ENCODE measurements at places on chromosomes 7 and 10.

- no peak for DNase-seq
Measured at GRCh38 chr10:78321500-78321899, 287.8 kb downstream of the RPS24 start.

DNA sequence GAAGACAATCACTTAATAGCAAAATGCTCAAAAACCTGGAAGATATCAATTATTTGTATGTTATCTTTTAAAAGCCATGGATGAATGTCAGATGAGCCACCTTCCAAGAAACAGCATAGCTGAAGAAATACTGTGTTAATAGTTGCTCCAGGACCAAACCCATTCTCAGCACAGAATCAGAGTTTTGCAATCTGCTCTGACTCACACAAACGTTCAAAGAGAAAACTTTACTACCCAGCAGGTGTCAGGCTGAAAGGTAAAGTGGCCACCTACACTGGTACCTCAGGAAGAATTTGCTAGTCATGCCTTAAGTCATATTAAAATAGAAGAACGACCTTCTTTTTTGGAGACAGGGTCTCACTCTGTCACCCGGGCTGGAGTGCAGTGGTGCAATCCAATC is 526.5 kb downstream of the PARD3 start:
- no peak for DNase-seq

- no peak for DNase-seq
Measured at GRCh38 chr7:70624500-70625103, 507.3 kb upstream of the GALNT17 start.

GRCh38 chr10:24501056-24501711 is 222.5 kb downstream of the ARHGAP21 start:
- no peak for DNase-seq

GRCh38 chr10:76732306-76732705 is 905.3 kb downstream of the KCNMA1 start:
- DNase-seq, result no peak

GRCh38 chr7:150974468-150975391 is 3.4 kb downstream of the KCNH2 start:
- no peak for DNase-seq

DNA sequence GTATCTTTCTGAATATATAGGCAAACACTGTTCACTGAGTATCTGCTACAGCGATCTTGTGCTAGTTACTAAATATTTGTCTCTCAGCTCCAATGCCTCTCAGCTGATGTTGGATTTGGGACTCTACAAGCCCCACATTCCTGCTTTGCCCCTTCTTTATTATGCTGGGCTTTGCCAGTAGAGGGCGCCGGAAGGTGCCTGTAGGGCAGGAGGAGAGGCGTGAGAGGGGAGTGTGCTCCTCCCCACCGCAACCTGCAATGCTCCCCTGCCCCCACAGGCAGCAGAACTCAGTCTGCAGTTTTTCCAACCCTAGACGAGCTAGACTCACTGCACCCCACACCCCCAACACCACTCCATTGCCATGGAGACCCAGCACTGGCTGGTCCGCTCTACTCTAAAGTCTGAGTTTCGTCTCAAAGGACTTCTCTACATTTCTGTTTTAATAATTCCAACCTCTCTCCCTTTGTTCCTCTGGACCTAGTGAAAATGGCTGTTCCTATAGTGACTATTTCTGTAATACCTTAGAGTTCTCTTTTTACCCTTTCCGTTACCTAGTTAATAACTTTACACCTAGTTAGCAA is 337.6 kb downstream of the CCSER2 start:
- no peak for DNase-seq

GRCh38 chr7:92137557-92137956 is 3.3 kb upstream of the CYP51A1 start:
- DNase-seq, result no peak

GRCh38 chr10:60883187-60883586 is 60.8 kb downstream of the RHOBTB1 start:
- DNase-seq, result peak; percentile 32

- DNase-seq, result peak; percentile 63
Measured at GRCh38 chr10:102135956-102136526, 3.2 kb downstream of the PPRC1 start.

- DNase-seq, result no peak
Measured at GRCh38 chr7:35695473-35695850, 527 bp upstream of the HERPUD2 start.

DNA sequence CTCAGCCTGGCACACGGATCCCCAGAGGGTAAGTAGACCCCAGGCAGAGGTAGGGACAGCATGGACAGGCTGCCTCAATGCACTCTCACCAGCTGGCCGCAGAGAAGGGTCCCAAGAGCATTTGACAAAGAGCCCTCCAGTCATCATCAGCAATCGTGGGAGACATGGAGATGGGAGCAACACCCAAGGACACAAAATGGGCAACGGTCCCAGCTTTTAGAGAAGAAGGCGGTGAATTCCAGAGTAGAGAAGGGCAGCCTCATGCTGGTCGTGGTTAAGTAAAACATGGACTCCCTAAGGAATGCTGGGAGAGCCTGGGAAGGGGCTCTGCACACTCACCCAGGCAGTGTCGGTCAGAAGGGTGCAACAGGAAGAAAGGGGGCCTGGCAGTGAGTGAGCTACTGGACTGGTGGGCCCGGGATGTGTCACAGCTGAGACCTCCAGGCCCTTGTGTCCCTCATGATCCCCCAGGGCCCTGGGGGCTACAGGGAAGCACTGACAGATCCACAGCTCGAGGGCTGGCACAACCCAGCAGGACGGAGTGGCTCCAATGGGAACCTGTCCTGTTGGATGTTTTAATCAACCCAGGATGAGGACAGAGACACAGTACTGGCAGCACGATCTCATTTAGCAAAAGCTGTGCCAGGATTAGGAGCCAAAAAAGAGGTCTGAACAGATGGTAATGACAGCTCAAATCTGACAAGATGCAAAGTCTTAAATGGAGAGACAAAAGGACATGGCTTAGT is 147.1 kb downstream of the NEURL1 start:
- no peak for DNase-seq

DNA sequence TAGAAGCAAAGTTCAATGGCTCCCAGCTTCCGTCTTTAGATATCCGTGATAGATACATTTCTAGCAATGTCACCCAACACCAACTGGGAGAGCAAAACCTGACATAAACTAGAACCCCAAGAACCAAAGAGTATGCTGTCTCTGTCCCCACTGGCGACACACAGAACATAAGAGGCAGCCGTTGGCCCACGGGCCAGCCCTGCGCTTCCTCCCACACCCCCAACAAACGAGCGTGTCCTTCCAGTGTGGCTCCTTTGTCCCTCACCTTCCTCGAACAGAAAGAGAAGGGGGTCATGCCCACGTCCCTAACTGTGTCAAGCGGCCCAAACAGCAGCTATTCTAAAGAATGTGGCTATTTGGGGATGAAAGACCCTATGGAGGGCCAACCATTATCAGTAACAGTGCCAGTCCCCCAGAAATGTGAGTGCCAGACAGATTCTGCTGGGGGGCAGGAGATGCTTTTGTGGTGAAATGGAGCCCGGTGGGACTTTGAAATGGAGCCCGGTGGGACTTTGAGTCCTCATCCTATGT is 171.9 kb downstream of the USP6NL start:
- DNase-seq, result peak; percentile 51

DNA sequence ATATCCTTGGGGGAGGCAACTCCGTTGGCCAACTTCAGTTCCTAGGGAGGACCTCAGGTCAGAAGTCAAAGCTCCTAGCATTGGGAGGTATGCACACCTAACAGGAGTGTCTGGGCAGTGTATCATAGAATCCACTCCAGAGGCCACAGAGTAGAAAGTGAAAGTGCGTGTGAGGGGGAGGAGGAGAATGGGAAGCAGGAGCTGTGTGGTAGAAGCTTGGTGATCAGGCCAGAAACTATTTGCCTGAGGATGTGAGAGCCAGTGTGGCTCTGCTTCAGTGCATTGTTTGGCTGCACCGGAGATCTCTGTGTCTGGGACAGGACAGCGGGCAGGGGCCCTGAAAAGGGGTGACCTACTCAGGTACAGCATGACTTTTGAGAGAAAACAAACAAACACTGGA is 557.4 kb upstream of the VSTM2A start:
- DNase-seq, result no peak

DNA sequence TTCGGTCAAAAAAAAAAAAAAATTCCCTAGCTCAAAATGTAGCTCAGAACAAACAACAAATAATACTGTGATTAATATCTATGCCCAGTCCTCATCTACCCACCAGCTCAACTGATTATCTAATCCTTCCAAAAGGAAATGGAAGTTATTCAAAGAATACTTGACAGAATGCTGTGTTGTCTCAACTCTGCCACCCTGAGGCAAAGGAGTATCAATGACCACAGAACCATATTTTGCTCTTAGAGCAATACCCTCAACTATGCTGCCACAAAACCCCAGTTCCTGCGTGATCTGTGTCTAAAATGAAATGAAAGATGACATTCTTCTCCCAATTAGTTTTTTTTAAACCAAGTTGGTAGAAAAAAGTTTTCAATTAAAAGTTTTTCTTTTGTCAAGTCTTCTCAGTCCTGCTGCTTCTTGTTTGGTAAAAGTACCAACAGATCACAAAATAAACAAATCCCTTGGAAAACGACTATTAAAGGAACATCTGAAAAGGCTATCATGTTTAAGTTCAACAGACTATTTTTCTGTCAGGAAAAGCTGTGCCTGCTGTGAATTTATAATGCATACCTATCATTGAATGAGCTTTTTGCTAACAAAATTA is 21.6 kb downstream of the RBM28 start:
- no peak for DNase-seq

GRCh38 chr10:82680608-82681007 is 805.6 kb downstream of the NRG3 start:
- DNase-seq, result no peak

GRCh38 chr7:107390916-107391315 is 78.9 kb upstream of the GPR22 start:
- no peak for DNase-seq

GRCh38 chr10:7952266-7952665 is 102.2 kb upstream of the GATA3 start:
- DNase-seq, result no peak

GRCh38 chr10:18625886-18626285 is 25.5 kb downstream of the NSUN6 start:
- DNase-seq, result no peak

DNA sequence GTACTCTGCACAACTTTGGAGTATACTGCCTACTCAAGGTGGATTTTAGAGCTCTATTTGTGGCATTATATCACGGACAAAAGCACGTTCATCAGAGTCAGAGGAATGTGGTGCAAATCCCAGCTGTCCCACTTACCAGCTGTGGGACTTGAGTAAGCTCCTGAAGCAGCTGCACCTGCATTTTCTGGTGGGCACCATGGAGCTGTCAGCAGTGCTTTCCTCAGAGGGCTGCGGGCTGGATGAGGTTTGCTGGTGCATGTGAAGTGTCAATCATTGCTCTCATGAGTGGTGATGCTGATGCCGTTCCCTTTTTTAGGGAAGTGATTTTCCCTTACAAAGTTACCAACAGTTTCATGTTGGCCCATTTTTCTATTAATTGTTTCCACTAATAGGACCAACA is 53.4 kb downstream of the EGFR start:
- DNase-seq, result no peak

DNA sequence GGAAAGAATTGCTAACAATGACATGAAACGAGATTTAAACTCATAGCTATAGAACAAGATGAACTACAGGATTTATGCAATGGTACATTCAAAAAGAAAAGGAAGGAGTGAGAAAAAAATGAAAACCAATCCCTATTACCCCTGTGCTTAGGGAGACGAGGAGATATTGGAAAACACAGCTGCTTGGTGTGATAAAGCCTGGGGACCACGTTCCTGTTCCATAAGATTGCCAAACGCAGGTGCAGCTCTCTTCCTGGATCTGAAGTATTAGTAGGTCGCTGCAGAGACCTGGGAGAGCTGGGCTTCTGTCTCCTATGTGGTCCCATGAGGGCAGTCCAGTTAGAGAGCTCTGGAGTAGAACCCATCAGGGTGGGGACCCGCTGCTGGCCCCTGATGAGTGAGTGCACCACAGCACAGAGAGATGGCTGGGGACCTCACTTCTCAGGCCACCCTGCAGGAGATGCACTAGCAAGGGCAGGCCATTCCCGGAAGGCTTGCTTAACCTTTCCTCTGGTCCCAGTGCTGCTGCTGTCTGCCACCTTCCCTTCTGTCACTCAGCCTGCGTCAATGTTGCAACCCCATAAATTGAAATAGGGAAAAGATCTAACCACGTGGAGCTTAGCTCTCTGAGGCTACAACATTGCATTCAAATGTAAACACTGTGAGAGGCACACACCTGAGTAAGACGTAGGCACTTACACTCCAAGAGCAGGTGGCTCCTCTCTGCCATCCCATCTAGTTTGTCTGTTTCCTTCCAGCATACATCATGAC is 57.9 kb downstream of the MTPN start:
- DNase-seq, result no peak

DNA sequence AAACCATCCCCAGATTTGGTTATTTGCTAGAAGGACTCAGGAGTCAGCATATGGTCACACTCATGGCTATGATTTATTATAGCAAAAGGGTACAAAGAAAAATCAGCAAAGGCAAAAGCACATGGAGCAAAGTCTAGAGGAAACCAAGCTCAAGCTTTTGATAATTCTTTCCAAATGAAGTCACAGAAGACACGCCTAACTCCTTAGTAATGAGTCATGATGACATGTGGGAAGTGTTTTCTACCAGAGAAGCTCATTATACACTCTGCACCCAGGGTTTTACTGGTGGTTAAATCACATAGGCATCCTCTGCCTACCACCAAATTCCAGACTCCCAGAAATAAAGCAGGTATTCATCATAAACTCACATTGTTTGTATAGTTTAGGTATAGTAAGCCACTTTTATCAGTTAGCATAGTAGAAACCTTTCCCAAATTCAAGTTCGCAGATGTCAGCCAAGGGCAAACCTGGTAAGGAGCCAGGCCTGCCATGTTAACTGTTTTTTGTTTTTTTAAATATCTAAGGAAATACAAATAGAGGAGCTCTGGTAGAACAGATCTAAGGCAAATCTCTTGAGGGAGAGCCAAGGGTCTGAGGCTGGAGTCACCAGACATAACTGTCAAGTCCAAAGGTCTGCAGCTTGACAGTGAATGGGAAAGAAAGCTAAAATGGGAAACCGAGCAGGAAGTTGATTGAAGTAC is 15.4 kb upstream of the HIBADH start:
- no peak for DNase-seq

DNA sequence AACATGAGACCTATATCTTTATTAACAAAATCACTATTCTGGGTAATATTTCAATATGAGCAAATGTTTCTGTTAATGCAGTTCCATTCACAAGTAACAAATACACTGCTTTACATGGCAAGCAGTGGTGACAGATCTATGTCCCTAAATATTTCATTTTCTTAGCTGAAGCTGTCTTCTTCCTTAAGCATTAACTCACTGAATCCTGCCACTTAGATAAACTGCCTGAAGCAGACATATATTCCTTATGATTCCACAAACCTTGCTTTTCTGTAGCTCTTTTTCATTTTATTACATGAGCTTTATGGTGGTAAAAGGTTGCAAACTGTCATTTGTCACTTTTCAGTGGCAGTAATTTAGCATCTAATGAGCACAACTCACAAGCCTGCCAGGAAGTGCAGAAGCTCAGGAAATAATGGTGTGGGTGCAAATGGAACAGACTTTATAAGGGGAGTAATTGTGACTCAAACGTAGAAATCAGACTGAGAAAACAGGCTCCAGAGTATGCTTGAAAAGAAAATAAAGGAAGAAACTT is 217.2 kb downstream of the XPNPEP1 start:
- no peak for DNase-seq
